ENCODE measurements at places on chromosomes 1 and 21.

GRCh38 chr1:176786274-176786673, 323.3 kb downstream of the PAPPA2 start:
- H3K27ac ChIP-seq = no peak overlapping the region
- no peaks in the 10 kb centered on the region for H3K4me1 ChIP-seq
- no peak overlapping the region for H3K4me3 ChIP-seq
- DNase-seq = no peak

GRCh38 chr1:17287130-17287776, 20.7 kb upstream of the PADI4 start:
- H3K4me3 ChIP-seq = no peak overlapping the region
- no peak for DNase-seq
- H3K4me1 ChIP-seq = no peaks in the 10 kb centered on the region
- H3K27me3 ChIP-seq = no peaks in the 10 kb centered on the region
- H3K27ac ChIP-seq = no peak overlapping the region

GRCh38 chr21:24217151-24217550, 1390.1 kb downstream of the MRPL39 start:
- H3K4me3 ChIP-seq = no peak overlapping the region
- no peak for DNase-seq
- H3K4me1 ChIP-seq = no peaks in the 10 kb centered on the region

DNA sequence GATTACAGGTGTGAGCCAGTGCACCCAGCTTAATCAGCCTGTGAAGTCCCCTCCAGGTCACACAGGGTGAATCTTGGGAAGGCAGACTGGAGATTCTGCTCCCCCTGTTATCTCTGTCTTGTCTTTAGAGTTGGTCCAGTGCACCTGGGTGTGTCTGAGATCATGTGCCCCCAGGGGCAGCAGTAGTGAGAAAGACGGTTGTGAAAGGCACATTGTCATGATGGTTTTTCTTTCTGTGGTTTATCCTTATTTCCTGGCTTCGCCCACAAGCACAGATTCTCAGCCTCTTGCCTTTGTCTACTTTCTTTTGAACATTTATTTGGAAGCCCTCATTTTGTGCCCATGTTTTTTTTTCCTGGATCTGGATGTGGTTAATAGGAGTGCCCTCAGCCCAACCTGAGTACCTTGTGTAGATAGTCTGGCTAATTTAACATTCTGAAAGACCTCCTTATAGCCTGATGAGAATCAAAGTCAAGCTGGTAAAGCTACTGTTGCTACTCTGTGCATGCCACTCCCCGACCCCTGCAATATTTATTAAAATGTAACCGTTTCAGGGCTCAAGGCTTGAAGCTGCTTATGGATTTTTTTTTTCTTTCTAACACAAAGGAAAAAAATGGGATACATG, 23.7 kb downstream of the UCK2 start:
- H3K4me1 ChIP-seq = peaks cover 2% of the 10 kb centered on the region
- no peak overlapping the region for H3K27ac ChIP-seq
- no peak overlapping the region for H3K4me3 ChIP-seq
- DNase-seq = no peak
- no peaks in the 10 kb centered on the region for H3K36me3 ChIP-seq
- H3K27me3 ChIP-seq = no peaks in the 10 kb centered on the region

DNA sequence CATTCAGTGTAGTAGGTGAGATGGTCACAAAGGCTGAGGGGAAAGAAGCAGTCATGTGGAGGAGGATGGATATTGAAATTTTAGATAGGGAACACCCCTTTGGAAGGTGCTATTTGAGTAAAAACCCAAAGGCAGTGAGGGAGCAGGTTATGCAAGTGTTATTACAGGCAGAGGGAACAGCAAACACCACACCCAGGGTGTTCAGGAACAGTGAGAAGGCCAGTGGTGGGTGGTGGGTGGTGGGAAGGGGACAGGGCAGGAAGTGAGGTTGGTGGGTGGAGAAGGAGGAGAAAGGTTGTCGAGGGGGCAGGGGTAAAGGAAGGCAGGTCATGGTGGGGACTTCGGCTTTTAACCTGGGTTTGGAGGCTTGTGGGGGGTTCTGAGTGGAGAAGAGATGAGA, 39.2 kb upstream of the SCMH1 start:
- no peaks in the 10 kb centered on the region for H3K36me3 ChIP-seq
- peaks cover 2% of the 10 kb centered on the region for H3K27me3 ChIP-seq
- no peaks in the 10 kb centered on the region for H3K4me1 ChIP-seq
- no peak for DNase-seq
- no peak overlapping the region for H3K27ac ChIP-seq
- no peak overlapping the region for H3K4me3 ChIP-seq

DNA sequence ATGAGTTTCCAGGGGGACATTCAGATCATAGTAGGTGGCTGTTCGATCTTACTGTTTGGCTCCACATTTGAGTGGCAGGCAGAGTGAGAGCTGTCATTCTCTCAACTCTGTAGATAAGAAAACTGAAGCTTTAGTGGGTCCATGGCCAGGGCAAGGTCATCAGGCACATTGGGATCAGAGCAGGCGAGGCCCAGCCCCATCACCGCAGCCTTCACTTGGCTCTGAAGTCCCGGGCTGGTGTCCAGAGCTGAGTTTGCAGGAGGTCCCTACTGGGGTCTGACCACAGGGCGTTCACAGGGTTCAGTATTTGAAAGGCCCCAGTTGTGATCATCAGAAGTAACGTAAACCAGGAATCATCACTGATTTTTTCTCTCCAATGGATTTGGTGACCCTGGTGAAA, 76.7 kb downstream of the OBSCN start:
- no peaks in the 10 kb centered on the region for H3K4me1 ChIP-seq
- no peak for DNase-seq
- H3K4me3 ChIP-seq = no peak overlapping the region
- H3K27me3 ChIP-seq = no peaks in the 10 kb centered on the region
- H3K36me3 ChIP-seq = no peaks in the 10 kb centered on the region

DNA sequence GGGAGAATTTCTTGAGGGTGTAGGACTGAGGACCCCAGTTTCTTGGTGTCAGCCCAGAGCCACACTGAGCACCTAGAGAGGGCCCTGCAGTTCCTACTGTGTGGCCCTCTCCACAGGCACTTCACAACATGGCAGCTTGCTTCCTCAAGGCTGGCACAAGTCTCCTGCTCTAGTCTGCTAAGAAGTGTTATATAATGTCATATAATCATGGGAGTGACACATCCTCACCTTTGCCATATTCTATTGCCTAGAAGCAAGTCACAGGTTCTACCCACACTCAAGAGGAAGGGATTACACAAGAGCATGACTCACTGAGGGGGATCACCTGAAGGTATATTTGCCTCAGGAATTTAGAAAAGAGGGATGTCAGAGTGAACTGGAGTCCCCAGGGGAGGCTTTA, 5.5 kb upstream of the SNX27 start:
- H3K4me1 ChIP-seq = no peaks in the 10 kb centered on the region
- no peak for DNase-seq
- H3K4me3 ChIP-seq = no peak overlapping the region
- no peaks in the 10 kb centered on the region for H3K36me3 ChIP-seq

DNA sequence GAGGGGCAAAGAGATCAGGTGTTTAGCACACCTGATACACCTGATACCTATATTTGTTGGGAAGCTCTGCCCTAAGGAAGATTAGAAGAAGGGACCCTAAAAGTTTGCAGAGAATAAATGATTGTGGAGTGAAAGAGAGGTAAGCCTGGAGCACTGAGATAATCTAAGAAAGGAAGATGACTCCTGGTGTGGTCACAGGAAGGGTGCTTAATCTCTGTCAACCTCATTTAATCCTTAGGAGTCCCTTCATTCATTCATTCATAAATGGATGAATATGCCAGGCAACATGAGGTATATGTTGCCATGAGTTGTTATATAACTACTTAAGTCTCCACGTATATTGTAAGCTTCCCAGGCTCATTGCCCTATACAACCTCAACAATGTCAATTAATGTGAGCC, 16.2 kb upstream of the MNDA start:
- no peaks in the 10 kb centered on the region for H3K27me3 ChIP-seq
- H3K4me1 ChIP-seq = no peaks in the 10 kb centered on the region
- H3K27ac ChIP-seq = no peak overlapping the region
- H3K4me3 ChIP-seq = no peak overlapping the region
- H3K36me3 ChIP-seq = no peaks in the 10 kb centered on the region

- no peaks in the 10 kb centered on the region for H3K4me1 ChIP-seq
- H3K27ac ChIP-seq = no peak overlapping the region
- no peaks in the 10 kb centered on the region for H3K27me3 ChIP-seq
Observed at GRCh38 chr1:174519844-174520243, 72.1 kb downstream of the GPR52 start.

DNA sequence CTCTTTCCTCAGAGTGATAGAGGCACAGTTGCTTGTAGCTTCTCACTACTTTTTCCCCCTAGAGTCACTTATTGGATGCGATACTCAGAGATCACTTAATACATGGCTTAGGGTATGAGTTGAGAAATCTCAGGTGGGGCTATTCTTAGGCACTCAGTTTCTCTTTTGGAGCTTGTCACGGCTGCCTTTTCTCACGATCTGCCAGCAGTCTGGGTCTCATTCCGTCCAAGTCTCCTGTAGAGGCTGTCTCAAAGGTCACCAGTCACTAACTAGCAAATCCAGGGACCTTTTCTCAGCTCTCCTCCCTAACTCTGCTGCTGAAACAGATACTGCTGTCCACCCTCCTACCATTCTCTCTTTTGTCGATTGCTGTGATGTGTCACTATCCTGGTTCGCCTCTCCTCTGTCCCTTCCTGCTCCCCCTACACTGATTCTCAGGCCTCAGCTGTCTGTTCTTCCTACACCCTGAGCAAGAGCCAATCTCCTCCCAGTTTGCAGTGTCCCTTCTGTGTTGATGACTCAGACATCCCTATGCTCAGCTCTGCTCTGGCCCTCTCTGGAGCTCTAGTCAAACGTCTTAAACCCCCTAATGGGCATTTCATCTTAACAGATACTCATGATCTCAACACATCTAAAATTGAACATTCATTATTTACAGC, 12.4 kb downstream of the ATP1A2 start:
- DNase-seq = no peak
- H3K36me3 ChIP-seq = no peaks in the 10 kb centered on the region
- no peaks in the 10 kb centered on the region for H3K27me3 ChIP-seq

GRCh38 chr1:231985296-231986023, 358.9 kb downstream of the DISC1 start:
- no peak for DNase-seq
- H3K27ac ChIP-seq = no peak overlapping the region
- H3K27me3 ChIP-seq = no peaks in the 10 kb centered on the region
- no peaks in the 10 kb centered on the region for H3K4me1 ChIP-seq
- no peak overlapping the region for H3K4me3 ChIP-seq

DNA sequence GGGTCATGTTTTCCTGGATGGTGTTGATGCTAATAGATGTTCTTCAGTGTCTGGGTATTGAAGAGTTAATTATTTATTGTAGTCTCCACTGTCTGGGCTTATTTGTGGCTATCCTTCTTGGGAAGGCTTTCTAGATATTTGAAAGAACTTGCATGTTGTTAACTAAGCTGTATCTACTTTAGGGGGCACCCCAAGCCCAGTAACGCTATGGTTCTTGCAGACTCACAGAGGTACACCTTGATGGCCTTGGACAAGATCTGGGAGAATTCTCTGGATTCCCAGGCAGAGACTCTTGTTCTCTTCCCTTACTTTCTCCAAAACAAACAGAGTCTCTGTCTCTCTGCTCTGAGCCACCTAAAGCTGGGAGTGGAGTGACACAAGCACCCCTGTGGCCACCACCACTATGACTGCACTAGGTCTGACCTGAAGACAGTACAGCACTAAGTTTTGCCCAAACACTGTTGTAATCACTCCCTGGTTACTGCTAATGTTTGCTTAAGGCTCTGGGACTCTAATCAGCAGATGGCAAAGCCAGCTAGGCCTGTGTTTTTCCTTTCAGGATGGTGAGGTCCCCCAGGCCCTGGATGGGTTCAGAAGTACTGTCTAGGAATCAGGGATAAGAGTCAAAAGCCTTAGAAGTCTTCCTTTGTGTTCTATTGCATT, 76.5 kb upstream of the C1orf21 start:
- DNase-seq = no peak
- H3K27me3 ChIP-seq = no peaks in the 10 kb centered on the region
- no peak overlapping the region for H3K4me3 ChIP-seq
- H3K4me1 ChIP-seq = no peaks in the 10 kb centered on the region
- no peak overlapping the region for H3K27ac ChIP-seq

- H3K4me3 ChIP-seq = no peak overlapping the region
- H3K27ac ChIP-seq = no peak overlapping the region
- no peaks in the 10 kb centered on the region for H3K4me1 ChIP-seq
- DNase-seq = no peak
Observed at GRCh38 chr1:201213106-201213770, 22.6 kb downstream of the IGFN1 start.

DNA sequence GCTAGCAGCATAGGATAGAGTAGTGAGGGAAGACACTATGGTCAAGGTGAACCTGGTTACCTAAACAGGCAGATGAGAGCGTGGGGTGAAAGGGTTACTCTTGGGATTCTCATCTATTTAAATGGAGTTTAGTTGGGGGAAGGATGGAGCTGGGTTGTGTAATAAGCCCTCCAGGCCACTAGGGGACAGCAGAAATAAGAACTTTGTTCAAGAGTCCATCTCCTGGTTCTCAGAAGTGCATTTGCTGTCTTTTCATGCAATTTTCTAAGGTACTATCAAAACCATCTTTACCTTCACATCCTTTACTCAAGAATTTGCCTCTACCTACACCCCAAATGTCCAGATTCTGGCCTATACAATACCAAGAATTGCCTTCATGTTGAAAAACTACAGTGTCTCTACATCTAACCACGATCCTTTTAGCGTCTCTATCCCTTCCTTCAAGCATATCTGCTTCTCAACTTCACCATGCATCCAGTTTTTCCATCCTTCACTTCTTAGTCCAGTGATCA, 28.0 kb downstream of the SLAMF1 start:
- DNase-seq = no peak
- H3K4me3 ChIP-seq = no peak overlapping the region
- H3K4me1 ChIP-seq = no peaks in the 10 kb centered on the region
- H3K36me3 ChIP-seq = no peaks in the 10 kb centered on the region
- H3K27ac ChIP-seq = no peak overlapping the region

DNA sequence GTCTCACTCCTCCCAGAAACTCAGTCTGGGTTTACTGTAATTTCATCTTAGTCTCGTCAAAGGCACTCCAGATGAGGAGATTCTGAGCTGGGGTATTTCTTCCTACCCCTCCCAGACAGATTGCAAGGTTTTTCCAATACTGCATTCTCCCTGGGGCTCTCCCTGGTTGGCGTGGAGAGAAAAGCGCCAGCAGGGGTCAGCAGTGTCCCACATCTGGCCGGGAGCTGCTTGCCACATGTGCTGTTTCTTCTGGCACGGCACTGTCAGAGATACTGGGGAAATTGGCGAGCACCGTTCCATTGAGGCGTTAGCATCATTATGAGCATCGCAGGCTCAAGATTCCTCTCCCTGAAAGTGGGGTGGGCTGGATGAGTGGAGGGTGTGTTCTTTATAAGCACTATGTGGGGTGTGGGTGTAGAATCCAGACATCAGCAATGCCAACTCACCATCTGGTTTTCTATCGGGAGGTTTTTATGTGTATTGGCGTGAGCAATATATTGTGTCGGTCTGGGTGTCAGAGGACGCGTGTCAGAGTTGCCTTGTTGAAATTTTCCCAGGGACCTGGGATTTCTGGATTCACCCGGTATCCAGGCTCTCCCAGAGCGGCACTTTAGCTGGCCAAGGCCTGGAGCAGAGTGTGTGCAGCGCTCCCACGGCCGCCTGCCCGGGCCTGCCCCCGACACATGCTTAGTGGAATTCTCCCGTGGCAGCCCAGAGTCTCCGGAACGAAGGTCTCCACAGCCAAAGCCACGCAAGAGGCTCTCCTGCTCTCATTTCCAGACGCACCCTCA, 8.0 kb upstream of the NAV1 start:
- no peaks in the 10 kb centered on the region for H3K36me3 ChIP-seq
- H3K4me3 ChIP-seq = no peak overlapping the region
- H3K27ac ChIP-seq = no peak overlapping the region
- H3K4me1 ChIP-seq = no peaks in the 10 kb centered on the region
- no peaks in the 10 kb centered on the region for H3K27me3 ChIP-seq

Data from liver (tissue), 10 donors.